Mammary epithelial cell (primary cell): ENCODE measurements at places on chromosomes 1 and 21. TPM values are rescaled to one million over a fixed set of nuclear protein-coding genes. Genes with fewer than 3 reads are reported as not detected.

ZNF697 gene
- 1.8 TPM for polyA plus RNA-seq

TIAM1 gene
- polyA plus RNA-seq, result 13.0 TPM

GRCh38 chr1:221098471-221099405 lies 219.5 kb downstream of the HLX start:
- DNase-seq, result no peak

GRCh38 chr1:230368363-230368762 lies 57.8 kb downstream of the PGBD5 start:
- peak; percentile 21 for DNase-seq

- no peak for DNase-seq
Measured at GRCh38 chr1:72606216-72606810, 324.0 kb upstream of the NEGR1 start.
